ENCODE measurements at places on chromosomes 2 and 18. TPM values are rescaled to one million over a fixed set of nuclear protein-coding genes. Genes with fewer than 3 reads are reported as not detected.

GRCh38 chr2:25402477-25402876 lies 60.8 kb upstream of the DNMT3A start:
- DNase-seq, result no peak

The LYPD6B gene
- polyA plus RNA-seq, result 11.5 TPM

The LIMS4 gene
- 1.8 TPM for polyA plus RNA-seq

DNA sequence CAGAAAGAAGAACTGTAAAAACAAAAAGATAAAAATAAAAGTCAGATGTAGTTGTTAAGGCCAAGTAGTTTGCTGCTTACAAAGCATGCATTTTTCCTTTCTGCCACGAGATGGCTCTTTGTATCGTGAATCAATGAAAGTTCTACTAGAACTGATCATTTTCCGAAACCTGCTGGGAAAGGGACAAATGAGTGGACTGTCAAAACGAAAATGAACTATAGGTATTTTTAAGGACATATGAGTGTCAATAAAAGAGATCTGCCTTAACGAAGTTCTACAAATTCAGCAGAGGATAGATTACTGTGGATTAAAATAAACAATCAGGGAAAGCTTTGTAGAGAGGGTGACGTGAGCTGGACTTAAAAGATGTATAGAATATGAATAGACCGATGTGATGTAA lies 15.0 kb upstream of the ELOA2 start:
- peak; percentile 68 for DNase-seq

DNA sequence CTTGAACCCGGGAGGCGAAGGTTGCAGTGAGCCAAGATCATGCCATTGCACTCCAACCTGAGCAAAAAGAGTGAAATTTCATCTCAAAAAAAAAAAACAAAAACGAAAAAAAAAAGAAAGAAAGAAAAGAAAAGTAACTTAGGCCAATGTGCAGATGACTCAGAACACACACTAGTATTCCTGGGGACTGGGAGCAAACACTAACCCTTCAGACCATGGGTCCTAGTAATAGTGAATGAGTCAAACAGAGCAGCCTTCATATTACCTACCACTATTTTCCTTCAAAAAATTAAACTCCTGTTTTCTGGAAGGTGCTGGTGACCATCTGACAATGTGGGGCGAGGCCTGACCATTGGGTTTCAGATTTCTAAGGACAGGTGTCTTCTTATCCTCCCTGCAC lies 253.4 kb downstream of the PIEZO2 start:
- DNase-seq, result no peak

The MYO3B gene
- not detected for polyA plus RNA-seq

DNA sequence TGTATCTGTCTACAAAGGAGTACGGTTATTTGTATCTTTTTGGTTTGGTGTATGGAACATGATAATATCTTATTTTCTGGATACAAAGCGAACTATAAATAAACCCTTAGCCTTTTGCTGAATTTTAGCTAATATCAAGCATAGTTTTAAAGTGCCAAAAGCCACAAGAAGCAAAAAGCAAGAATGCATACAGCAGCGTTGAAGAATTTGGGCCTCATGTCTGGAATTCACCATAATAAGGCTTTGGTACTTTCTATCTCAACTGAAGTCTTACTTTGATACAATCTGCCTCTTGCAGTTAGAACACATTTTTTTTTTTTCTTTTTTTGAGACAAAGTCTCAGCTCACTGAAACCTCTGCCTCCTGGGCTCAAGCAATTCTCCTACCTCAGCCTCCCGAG lies 151.5 kb downstream of the ERBB4 start:
- no peak for DNase-seq

The ALPP gene
- polyA plus RNA-seq, result not detected

- DNase-seq, result no peak
Observed at GRCh38 chr2:95017836-95018235, 7.7 kb upstream of the MAL start.

The ACKR3 gene
- 8.5 TPM for polyA plus RNA-seq

- peak; percentile 3 for DNase-seq
Observed at GRCh38 chr18:3799515-3799914, 349.5 kb downstream of the TGIF1 start.

DNA sequence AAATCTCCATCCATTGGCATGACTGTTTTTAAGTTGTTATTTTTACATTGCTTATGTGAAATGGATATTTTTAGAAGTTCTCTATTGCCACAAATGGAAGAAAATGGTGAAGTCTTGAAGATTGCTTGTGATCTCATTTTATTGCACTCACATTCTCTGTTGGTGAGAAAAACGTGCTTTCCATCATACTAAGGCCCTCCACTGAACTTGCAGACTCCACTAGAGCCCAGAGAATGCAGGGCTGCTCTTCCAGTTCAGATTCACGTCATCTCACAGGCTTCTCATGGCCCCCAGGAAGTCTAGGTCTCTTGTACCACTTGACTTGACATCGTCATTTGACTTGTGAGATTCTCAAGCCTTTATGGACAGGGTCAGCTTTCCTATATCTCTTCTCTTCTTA lies 254.8 kb upstream of the COPS8 start:
- no peak for DNase-seq

DNA sequence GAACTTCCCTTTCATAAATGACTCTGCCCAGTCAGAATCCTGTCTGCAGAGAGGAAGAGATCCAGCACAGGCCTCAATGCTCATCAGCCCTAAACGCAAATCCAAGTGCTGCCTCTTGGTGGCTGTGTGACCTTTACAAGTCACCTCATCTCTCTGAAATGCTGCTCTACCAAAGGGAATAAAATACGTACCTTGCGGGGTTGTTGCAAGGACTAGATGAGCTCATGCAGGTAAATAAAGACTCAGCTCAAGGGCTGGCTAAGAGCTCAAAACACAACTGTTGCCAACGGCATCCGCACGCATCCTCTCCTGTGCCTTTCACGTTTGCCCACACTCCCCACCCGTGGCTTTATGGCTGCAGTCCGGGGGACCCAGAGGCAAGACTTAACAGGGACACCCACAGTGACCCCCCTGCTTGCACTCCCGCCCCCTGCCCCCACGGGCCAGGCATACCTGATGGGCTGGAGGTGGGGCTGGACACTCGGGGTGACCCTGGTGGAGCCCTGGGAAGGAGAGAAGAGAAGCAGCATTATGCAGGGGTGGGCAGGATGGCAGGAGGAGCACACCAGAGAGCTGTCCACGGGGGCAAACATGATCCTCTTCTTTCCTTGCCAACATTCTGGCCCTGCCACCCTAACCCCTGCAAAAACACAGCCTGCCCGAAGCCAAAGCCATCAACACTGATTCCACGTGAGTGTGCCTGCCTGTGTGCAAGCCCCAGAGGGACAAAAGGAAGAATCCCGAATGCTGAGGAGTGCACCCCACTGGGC lies 102.6 kb downstream of the TNS1 start:
- DNase-seq, result peak; percentile 27

DNA sequence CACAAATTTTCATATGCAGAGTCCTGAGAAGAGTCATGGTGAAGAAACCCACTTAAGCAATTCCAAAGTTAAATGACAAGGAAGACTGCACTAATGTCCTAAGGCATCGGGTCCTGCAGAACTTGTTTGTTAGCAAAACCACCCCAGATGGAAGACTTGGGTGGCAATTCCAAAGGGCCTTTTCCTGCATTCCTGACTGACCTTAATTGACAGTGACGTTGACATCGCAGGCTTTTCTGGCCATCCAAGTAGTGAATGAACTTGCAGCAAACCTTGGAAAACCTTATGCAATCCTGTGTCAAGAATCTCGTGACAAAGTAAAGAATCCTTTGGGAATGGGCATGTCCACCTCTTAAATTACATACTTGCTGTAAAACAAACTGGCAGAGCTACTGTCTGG lies 112.5 kb upstream of the SH3BP4 start:
- peak; percentile 24 for DNase-seq

DNA sequence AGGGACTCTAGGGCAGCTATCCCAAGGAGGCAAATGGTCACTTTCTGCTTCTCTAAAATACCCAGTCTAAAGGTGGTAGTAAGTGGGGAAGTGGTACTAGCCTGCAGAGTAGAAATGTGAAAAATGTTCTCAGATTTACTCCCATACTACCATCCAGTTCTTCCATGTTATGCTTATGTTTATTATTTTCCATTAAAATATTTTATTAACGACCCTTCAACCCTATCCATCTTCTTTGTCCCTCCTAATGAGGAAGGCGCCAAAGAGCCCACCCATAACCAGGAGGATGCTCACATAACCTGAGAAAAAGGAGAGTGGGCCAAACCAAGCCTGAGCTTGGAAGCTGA lies 153.5 kb downstream of the ANTXR1 start:
- DNase-seq, result no peak

DNA sequence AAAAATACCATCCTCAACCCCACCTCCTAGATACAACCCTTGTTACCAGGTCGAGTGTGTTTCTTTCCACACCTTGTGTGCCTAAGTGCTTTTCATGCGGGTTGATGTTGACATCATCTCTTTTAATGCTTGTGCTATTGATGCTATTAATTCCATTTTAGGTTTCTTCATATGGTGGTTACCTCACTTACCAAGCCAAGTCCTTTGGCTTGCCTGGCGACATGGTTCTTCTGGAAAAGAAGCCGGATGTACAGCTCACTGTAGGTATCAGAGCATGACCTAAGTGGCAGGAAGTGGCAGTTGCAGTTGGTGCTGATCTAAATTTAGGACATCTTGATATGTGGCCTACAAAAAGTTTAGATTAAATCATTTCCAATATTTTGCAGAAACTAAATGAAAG lies 149.9 kb upstream of the TTC39C start:
- DNase-seq, result no peak

- no peak for DNase-seq
Observed at GRCh38 chr2:50751311-50752031, 280.5 kb downstream of the NRXN1 start.

GRCh38 chr2:29706171-29706720 lies 215.1 kb downstream of the ALK start:
- no peak for DNase-seq

The GALR1 gene
- not detected for polyA plus RNA-seq

GRCh38 chr2:22788749-22789327 lies 596.1 kb upstream of the KLHL29 start:
- no peak for DNase-seq

- DNase-seq, result peak; percentile 79
Observed at GRCh38 chr2:196487417-196487816, 152.1 kb upstream of the CCDC150 start.

- no peak for DNase-seq
Observed at GRCh38 chr18:6983366-6983765, 134.2 kb downstream of the LAMA1 start.

The MBP gene
- polyA plus RNA-seq, result 3.3 TPM

GRCh38 chr2:121136323-121136722 lies 148.7 kb downstream of the TFCP2L1 start:
- DNase-seq, result no peak

GRCh38 chr2:172806996-172807395 lies 71.4 kb downstream of the RAPGEF4 start:
- no peak for DNase-seq

The SGPP2 gene
- not detected for polyA plus RNA-seq

DNA sequence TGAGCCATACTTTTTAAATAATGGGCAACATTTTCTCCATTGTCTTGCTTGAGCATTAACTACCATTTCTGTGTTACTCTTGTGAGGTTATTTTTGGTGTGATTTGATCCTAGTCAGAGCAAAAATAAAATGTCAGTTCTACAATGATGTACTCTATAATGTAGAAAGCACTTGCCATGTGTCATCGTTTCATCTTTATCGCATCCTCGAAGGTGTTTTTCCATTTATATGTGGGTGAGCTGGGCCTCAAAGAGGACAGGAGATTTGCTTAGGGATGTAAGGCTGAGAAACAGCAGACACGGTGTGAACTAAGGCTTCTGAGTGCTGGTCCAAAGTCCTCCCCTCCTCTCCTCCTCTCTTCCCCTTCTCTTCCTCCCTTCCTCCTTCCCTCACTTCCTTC lies 199.8 kb downstream of the FAM210A start:
- DNase-seq, result no peak

DNA sequence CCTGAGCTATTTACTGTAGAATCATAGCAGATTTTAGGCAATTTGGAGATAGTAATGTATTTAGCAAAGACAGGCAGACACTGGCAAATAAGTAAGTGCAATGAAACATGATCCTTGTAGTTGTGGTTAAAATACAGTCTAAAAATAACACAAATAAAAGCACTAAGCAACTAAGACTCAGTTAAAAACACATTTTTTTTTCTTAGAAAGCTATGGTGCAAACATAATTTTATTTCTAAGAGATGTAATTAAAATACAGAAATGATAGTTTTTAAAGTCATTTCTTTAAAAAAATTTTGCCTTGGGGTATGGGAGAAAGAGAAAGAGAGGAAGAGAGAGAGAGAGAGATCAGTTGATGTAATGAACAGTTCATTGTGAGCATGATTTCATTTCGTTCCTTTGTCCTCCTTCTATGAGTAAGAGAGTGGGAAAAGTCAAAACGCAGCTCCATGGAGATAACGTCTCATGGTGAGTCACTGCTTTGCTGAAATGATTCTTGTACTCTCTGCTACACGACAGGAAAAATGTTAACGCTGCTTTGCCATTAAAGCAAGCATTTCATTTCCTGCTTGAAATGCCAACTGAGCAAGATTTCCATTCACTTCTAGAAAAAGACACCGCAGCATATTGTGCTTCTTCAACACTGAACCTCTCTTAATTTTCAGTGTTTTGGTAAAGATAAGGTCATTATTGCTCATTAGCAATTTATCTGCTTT lies 61.3 kb upstream of the PGAP1 start:
- DNase-seq, result peak; percentile 99

The CCDC74B gene
- polyA plus RNA-seq, result 10.8 TPM

The NT5DC4 gene
- not detected for polyA plus RNA-seq

- DNase-seq, result peak; percentile 85
Observed at GRCh38 chr2:120820263-120820952, 84.7 kb downstream of the GLI2 start.

- peak; percentile 66 for DNase-seq
Observed at GRCh38 chr2:218476676-218477075, 57.8 kb downstream of the VIL1 start.

- DNase-seq, result no peak
Observed at GRCh38 chr18:61833387-61833786, 59.4 kb downstream of the RNF152 start.

Measured in GM23248 (cell line).